ENCODE measurements at places on chromosomes 2 and 18.

DNA sequence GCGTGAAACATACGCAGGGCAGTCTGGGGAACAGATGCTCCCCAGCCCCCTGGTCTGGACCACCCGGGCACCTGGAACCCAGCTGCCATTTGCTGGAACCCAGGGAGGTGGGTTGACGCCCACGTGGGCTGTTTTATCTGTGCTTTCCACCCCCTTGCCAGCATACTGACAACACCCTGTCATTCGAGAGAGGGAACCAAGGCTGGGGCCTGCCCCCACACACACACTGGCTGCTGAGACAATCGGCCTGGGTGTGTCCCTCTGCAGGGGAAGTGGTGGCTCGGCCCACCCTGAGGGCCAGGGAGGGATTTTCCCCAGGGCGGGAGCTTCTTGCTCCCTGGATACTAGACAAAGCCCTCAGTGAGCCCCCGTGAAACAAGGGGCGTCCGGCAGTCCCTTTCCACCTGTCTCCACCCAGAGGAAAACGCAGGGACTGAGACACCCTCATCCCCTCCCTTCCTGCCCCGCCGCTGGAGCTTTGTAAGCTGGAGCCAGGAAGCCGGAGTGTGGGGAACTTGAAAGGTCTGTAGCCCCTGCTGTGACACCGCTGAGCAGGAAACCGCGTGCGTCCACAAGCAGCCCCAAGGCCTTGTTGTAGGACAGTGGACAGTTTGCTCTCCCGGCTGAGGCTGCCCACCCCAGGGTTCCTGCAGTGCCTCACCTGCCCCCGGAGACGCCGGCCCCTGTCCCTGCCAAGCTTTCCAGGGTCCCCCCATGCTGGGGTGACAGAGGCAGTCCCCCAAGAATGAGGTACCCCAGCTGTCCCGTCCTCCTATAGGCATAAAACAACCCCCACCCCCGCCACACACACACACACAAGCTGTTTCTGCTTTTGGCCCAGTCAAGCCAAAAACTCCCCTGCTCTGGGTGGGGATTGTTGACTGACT lies 14.1 kb upstream of the KLF11 start:
- DNase-seq: peak; percentile 80

GRCh38 chr2:201959626-201960025 lies 74.0 kb upstream of the FZD7 start:
- no peak for DNase-seq

DNA sequence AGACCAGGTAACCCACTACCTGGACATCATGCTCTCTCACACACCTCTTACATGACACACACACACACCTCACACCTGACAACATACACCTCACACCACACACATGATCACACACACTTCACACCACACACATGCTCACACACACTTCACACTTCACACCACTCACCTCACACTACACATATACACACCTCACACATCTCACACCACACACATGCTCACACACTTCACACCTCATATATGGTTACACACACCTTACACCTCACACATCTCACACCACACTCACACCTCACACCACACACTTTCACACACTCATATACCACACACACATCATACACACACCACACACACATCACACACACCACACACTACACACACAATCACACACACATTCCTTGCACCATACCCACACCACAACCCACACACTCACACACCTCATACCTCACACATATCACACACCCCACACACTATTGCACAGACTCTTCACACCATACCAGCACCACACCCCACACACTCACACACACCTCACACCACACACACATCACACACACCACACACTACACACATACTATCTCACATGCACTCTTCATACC lies 98.1 kb upstream of the PIEZO2 start:
- DNase-seq: no peak

- no peak for DNase-seq
These were observed 55.6 kb downstream of the CHRNA1 start for GRCh38 chr2:174708713-174709112.

DNA sequence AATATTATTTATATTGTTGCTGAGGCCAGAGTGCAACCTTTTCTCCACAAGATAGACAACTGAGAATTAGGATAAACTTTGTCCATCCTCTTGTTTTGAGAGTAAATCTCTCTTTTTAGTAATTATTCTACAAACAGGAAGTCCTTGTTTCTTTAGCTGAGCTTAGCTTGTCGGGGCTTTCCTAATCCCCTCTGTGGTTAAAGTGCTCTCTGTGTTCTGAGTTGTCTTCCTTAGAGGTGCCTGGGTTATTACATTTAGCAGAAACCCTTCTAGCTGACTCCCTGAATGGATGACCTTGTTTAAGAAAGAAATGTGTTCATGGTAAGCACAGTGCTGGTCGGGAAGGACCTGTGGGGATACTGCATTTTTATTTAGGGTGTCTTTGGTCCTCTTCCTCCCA lies 12.7 kb downstream of the USP39 start:
- peak; percentile 14 for DNase-seq

DNA sequence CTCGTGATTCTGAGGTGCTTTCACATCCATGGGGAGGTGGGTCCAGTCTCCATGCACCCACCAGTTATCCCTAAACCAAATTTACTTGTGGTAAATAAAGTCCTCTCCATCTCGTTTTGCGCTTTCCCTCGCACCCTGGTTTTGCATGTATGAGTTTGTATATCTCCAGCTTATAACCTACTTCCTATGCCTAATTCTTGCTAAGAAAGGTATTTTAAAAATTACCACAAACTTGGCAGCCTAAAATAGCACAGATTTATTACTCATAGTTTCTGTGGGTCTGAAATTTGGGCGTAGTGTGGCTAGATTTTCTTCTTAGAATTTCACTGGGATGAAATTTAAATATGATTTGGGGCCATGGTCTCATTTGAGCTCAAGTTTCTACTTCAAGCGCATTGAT lies 511.5 kb downstream of the NYAP2 start:
- no peak for DNase-seq

DNA sequence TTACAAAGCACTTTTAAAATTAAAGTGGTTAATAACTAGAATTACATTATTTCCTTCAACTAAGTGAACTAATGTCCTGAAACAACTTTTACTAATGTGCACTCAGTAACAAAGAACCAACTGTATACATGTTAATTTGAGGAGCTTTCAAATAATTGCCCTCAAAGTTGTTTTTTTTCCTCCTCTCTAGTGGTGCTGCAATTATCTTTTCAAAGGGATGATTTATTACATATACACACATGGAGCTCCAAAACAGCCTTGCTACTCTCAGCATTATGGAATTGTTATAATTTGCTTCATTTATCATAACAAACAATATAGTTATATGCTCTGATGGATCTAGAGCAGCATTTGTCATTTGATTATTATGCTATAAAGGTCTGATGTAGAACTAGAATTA lies 246.3 kb upstream of the RASGRP3 start:
- DNase-seq: no peak

- no peak for DNase-seq
These were observed 557 bp upstream of the E2F6 start for GRCh38 chr2:11466307-11467128.

DNA sequence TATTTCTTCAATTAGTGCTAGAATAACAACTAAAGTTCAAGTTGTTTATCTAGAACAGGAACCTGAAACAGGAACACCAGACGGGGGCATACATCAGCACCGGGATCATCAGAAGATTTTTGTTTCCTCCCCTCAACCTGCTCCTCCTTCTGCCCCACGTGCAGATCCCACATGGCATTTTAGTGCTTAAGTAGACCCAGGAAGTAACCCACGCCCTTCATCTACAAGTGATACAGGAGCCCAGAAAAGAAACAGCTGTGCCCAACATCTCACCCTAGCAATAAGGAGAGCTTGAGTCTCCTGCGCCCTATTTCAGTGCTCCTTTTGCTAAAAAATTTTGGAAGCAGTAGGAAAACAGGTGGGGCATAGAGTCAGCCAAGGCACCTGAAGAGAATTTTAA lies 5.2 kb downstream of the ZNF385B start:
- no peak for DNase-seq

DNA sequence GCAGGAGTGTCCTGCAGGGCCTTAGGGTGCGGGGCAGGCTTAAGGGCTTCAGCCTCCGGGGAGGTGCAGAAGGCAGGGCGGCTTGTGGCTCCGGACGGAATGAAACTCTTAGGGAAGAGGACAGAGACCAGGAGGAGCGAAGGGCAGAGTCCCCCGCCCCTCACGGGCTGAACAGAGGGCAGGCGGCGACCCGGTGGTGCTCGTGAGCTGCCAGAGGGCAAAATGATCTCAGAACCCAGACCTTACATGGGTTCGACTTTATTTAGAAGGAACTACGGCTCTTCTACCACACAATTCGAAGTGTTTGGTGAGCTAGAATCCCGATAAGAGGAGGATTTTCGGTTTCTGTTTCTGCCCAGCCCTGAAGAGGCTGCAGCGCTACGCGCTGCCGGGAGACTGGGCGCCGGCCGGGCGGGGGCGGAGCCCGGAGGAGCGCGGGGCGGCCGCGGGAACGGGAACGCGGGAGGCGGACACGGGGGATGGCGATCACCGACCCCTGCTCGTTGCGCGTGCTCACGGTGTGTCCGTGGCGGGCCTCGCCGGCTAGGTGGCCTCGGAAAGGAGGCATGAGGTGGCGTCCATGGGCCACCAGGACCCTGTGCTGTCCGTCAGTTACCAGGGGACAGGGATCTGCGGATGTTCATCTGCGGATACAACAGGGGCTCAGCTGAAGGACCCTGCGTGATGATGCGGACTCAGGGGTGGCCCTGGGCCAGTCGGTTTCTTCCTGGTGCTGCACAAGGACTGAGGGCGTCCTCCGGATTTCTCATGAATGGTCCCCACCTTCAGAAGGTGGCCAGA lies 4.2 kb upstream of the SP100 start:
- peak; percentile 7 for DNase-seq

- DNase-seq: peak; percentile 52
These were observed 264.7 kb downstream of the CYP26B1 start for GRCh38 chr2:71882949-71883472.

GRCh38 chr18:34322365-34323289 lies 97.9 kb upstream of the NOL4 start:
- DNase-seq: peak; percentile 56

- no peak for DNase-seq
These were observed at the start of gene EMILIN2 for GRCh38 chr18:2846636-2847316. Gene EMILIN2 (plus strand): TSS chr18:2847006. CDS start chr18:2847189, 183 bp downstream.

DNA sequence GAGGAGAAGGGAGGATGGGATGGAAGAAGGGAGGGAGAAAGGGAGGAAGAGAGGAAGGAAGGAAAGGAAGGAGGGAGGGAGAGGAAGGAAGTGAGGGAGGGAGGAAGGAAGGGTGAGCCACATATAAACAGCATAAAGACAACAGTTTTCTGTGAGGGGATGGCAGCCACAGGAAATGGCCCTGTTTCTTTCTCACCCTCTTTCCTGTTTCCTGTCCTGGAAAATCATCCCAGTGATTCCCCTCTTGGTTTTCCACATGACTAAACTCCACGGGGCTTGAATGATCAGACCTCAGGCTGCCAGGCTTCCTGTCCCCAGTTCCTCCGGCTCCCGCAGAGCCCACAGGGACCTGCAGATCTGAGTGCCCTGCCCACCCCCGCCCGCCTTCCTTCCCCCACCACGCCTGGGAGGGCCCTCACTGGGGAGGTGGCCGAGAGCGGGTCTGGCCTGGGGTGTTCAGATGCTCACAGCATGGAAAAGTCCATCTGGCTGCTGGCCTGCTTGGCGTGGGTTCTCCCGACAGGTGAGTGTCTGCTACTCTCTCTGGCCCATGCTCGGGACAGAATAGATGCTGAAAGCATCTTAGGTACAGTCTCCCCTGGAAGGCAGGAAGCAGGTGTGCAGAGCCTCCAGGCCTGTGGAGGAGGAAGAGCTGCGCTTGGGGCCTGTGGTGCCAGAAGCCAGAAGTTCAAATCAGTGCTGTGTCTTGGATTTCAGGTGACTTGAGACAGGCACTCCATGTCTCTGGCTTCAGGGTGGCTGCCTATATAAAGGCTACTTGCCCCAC lies at the start of gene SIGLEC15:
SIGLEC15 (plus strand) TSS at position 418 of the 787 bp plus-strand sequence; CDS start at position 472, 54 bp downstream.
- DNase-seq: no peak

DNA sequence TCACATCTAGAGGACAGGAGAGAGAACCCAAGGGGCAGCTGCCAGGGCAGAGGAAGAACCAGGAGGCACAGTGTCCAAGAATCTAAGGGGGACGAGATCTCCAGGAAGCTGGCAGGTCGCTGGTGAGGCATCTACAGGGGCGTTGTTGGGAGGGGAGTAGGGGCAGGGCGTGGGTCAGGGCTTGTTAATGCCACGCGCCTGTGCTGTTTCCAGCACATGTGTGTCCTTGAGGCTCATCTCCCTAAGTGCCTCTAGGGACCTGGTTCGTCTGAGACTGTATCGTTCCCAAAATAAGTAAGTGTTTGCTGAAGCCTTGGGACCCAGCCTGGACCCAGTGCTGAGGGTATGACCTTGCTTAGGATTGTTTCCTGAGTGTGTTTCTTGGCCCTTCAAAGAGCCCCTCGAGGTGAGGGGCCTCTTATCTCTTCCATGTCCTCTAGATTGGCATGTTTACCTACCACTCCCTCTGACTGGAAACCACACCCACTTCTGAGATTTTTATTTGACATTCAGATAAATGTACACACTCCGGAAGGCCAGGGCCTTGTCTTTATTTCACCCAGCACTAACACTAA lies 22.2 kb downstream of the HK2 start:
- no peak for DNase-seq

DNA sequence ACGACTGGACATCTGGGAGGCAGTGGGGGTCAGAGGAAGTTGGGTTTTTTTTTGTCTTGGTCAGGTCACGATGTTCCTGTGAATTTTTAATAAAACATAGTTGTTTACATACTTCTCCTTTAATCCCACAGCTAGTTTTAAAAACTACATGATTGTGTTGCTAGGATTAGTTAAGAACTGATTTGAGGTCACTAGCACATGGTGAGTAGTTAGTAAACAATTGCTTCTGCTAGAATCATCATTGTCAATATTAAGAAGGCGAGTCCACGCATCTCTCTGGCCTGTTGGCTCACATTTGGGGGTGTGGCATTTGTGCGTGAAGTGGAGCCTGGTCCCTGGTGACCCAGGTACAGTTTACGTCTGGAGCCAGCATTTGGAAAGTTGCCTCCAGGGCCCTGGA lies 59.4 kb downstream of the AGAP1 start:
- DNase-seq: no peak

- no peak for DNase-seq
These were observed 31.3 kb upstream of the PTPN4 start for GRCh38 chr2:119728421-119728820.

GRCh38 chr2:127048969-127049897 lies 57.7 kb downstream of the BIN1 start:
- DNase-seq: no peak

DNA sequence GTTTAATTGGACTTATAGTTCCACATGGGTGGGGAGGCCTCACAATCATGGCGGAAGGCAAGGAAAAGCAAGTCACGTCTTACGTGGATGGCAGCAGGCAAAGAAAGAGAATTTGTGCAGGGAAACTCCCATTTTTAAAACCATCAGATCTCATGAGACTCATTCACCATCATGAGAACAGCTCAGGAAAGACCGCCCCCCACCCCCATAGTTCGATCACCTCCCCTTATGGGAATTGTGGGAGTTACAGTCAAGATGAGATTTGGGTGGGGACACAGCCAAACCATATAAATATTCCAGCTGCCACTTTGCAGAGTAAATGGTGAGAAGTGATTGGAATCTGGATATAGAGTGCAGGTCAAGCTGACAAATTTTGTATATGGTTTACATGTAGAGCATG lies 187.4 kb downstream of the ARL4C start:
- no peak for DNase-seq

- DNase-seq: no peak
These were observed 40.5 kb downstream of the ABHD3 start for GRCh38 chr18:21664069-21664468.

- no peak for DNase-seq
These were observed 201.9 kb downstream of the ZNF407 start for GRCh38 chr18:74799542-74799941.

Measured in Kasumi-1 (cell line).